Kidney epithelial cell (primary cell): ENCODE measurements at places on chromosomes 1 and 21. TPM values are rescaled to one million over a fixed set of nuclear protein-coding genes. Genes with fewer than 3 reads are reported as not detected.

DNA sequence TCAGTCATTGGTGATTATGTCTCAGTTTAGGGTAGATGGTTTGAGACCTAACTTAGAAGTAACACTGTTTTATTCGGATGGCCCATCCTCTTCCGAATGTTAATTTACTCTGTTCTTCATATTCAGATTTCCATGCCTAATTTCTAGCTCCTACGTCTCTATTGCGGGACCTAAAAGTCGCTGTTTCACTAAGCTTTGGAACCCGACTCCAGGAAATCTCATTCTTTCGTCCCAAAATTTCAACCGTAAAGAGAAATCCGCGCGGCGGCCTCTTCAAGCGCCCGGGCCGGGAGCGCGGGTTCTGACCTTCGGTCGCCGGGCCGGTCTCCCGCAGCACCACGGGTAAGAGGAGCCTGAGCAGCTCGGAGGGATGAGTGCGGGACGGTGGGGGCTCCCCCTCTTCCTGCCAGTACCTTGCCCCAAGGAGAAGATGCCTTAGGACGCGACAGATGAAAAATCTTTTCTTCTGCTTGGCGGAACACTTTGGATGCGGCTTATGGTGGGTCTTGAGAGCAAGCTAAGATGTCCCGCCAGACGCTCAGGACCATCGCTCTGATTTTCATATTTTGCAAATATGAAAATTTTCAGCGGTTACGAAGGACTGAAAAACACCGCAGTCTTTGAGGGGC is 128.7 kb downstream of the PPIAL4G start:
- no peak for DNase-seq

DNA sequence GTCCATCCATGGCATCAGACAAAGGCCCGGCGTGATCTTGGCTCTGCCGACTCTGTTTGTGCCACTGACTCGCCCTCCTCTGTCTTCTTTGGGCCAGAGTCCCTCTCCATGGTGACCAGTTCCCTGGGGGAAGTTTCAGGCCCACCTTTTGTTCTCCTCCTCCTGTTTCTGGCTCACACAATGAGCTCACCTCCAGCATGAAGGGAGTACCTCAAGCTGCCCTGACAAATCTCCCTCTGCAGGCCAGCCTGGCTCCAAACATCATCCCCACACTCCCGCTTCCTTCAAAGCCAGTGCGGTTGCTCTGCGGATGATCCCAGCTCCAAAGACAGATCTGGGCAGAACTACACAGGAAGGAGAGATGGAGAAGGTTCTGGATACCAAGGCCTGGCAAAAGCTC is 576.6 kb downstream of the NPHP4 start:
- DNase-seq = no peak

GRCh38 chr1:217747156-217747769 is 116.1 kb downstream of the SPATA17 start:
- DNase-seq = peak; percentile 4

GRCh38 chr1:151196292-151196800 is 2.0 kb upstream of the PIP5K1A start:
- peak; percentile 55 for DNase-seq

DNA sequence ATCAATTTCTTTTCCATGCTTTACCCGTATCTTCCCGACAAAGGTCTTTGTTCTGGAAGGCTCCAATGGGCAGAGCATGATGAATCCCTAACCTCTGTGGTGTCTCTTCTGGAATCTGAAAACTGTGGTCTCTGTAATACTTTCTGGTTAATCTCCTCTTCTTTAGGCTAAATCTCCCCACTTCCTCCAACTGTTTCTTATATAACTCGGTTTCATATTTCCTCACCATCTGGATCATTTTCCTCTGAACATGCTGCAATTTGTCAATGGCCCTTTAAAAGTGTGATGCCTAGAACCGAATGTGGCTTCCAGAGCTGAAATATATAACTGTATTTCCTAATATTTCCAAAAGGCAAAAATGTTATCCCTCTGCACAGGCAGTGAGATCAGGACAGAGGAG is 66.1 kb downstream of the ALG14 start:
- DNase-seq = no peak

GRCh38 chr1:44151332-44151731 is 9.9 kb upstream of the KLF18 start:
- DNase-seq = no peak

The PLPPR5 gene
- 0.50 TPM in 1 of 2 replicates, not detected in the other for total RNA-seq

DNA sequence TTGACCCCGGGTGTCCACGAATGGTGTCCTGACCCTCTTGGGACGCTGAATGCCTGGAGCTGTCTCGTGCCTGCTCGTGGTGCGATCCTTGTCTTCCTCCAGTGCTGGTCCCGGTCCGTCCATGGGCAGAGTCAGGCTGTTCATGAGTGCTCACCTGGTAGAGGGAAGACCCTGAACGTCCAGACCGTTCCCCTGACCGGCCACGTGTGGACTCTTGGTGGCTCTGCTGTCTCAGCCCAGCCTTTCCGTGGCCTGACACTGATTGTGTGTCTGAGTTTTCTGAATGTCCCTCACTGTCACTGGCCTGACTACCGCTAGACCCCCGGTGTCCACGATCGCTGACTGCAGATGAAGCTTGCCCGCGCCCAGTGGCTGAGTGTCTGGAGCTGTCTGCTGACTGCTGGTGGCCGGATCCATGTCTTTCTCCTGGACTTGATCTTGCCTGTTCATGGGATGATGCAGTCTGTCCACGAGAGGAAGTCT is 11.7 kb downstream of the FLG start:
- DNase-seq = no peak

DNA sequence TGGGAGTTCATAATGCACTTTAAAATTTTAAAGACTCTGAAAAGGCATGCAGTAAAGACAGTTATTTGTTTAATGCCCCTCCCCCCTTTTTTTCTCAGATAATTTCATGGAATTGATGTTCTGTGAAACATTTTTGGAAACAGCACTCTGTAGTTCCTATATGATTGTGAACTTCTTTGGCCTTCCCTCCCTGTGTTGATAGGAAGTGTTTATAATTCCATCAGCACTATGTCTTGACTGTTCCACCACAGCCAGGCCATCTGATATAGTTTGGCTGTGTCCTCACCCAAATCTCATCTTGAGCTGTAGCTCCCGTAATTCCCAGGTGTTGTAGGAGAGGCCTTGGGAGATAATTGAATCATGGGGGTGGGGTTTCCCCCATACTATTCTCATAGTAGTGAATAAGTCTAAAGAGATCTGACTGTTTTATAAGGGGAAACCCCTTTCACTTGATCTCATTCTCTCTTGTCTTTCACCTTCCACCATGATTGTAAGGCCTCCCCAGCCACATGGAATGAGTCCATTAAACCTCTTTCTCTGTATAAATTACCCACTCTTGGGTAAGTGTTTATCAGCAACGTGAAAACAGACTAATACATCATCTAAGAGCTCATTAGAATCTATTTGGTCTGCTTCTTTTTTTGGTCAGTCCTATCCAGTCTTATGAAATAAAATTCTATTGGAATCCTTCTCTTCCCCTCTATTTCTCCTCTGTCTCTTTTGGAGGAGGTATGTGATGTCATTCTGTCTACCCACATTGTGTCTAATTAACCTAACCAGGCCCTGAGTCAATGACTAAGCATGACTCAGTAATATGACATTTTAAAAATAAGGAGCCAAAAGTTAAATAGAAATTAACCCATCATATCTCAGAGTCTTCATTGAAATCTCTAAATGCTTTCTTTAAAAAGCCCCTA is 8.9 kb downstream of the CCDC185 start:
- peak; percentile 67 for DNase-seq

The MYBPHL gene
- not detected in 2 replicates for total RNA-seq

The BMP8B gene
- total RNA-seq = 2.8 and 4.3 TPM in 2 replicates

The CDK18 gene
- 12.1 and 14.0 TPM in 2 replicates for total RNA-seq

DNA sequence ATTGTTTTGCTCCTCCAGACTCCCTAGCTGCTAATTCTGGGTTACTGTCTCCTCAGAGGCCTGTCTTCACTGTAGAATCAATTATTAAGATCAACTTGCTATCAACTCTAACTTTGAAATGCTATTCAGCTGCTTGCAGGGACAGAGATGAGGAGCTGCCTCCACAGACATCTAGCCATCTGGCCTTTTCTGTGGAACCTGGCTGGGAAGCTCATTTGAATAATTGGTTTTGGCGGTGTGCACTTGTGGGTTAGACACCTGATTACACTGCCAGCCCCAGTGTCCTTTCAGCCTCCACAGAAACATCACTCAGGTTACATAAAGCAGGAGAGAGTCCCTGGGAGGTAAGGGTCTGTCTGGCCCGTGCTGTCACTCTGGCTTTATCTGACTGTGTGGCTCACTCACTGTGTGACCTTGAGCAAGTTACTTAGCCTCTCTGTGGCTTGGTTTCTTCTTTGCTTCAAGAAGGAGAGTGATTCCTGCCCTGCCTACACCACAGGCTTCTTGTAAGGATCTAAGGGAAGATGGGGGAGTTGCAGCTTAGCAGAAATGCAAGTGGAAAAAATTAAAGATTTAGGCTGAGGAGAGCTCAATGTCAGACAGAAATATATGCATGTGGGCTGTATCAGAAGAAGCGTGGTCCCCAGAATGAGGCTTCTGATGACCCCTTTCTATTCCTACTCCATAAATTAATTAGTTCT is 131.6 kb downstream of the BEND5 start:
- no peak for DNase-seq

The PRAMEF10 gene
- total RNA-seq = not detected in 2 replicates

GRCh38 chr21:44706026-44706705 is 5.2 kb downstream of the TSPEAR start:
- no peak for DNase-seq

DNA sequence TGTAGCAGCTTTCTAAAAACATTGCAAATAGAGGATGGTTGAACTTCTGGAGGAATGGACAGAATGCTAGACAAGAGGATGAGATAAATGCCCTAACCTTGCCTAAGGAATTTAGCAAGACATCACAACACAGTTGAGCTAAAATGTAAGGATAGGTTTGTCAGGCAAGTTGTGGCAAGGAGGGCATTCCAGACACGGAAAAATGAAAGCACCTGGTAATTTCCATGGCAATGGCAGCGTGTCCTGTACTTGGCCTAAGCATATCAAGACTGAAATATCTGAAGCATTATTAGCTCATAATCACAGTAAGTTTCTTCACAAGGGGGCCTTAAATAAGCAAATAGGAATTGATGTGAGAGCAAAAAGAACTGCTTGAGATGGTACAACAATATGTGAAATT is 105.1 kb upstream of the USP25 start:
- DNase-seq = no peak

The CHRNB2 gene
- total RNA-seq = 2.5 and 3.1 TPM in 2 replicates

The GRIK1 gene
- total RNA-seq = not detected in 2 replicates

DNA sequence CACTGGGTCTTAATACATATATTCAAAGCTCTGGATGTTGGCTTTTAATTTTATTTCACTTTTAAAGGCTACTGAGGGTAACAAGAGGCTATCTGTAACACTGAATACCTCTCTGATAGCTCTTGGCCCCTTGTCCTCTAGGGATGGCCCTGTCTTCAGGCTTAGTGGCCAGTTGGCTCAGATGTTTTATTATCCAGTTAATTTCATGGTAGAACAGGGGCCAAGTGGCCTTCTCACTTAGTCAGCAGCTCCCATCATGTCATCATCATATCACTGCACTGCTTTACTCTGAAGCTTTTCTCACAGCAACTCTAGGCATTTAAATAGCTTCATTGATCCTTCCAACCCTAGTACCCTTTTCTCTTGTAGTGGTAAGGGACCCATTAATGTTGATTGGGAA is 40.2 kb upstream of the MACF1 start:
- no peak for DNase-seq

The FUCA1 gene
- 37.6 and 40.7 TPM in 2 replicates for total RNA-seq

The KRTAP7-1 gene
- not detected in 2 replicates for total RNA-seq

The LEMD1 gene
- 4.3 and 5.1 TPM in 2 replicates for total RNA-seq

DNA sequence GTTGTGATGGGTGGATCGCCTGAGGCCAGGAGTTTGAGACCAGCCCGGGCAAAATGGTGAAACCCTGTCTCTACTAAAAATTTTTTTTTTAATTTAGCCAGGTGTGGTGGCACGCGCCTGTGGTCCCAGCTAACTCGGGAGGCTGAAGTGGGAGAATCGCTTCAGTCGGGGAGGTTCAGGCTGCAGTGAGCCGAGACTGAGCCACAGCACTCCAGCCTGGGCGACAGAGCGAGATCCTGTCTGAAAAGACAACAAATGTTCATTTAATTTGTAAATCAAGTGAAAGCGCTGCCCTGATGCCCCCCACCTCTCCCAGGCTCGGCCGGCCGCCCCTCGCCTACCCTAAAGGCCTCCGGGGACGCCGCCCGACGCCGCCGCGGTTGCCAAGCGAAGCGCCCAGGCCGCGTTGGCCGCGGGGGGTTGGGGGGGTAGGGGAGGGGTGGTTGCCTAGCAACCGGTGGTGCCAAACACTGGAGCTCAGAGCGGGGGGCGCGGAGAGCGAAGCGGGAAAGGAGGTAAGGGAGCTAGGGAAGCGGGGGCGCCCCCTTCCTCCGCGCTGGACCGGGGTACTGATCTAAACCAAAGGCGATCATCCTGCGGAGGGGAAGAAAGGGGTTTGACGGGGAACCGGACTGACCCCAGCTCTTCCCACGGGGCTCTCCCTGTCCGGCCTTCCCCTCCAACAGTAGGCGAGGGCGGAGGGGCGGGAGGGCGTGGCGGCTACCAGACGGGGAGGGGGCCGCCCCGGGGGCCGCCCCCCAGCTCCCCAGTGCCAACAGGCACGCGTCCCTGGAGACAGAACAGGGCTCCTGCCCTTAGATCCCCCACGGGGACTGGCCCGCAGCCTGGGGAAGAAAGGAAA is at the start of gene TEKT2:
Gene TEKT2, plus strand, starts transcription at position 460 of the 862 bp plus-strand sequence. CDS start 828 bp downstream, outside the sequence.
- no peak for DNase-seq

GRCh38 chr1:152111515-152111968 is 3.7 kb downstream of the TCHH start:
- DNase-seq = no peak

DNA sequence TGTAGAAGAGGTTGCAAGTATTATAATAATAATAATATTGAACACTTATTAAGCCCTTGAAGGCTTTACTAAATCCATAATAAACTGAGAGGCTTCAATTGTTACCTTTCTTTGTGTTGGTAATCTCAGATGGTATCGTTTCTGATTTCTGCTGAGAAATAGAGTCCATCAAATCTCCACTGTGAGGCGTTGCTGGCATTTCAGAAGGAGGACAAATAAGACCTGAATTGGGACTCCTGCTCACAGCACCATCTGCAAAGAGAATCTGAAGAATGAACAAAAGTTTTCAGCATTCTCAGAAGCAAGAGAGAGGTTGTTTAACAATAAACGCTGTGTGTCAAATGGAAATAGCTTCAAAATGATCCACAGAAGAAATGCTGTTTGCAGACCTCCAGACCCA is 93.7 kb downstream of the WDR3 start:
- DNase-seq = no peak

The PEA15 gene
- total RNA-seq = 139 and 147 TPM in 2 replicates

DNA sequence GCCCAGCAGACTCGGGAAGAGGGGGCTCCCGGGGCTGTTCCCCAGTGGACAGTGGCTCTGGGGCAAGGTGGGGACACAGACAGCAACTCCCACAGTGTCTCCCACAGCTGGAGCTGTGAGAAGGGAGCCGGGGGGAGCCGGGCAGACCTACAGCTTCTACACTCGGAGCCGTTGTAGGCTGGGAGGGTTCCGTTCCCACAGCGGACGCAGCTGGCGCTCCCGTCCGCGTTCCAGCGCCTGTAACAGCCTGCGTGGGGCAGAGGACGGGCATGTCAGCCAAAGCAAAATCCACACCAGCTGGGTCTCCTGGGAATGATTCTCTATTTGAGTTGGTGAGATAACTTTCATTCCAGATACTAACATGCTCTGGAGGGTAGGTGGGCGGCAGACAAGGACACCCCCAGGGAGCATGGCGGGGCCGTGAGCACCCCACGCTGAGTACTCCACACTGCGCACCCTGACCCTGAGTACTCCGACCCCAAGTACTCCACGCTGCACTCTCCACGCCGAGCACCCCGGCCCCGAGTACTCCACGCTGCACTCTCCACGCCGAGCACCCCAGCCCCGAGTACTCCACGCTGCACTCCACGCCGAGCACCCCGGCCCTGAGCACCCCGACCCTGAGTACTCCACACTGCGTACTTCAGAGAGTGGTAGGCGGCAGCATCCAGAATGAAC is 13.4 kb upstream of the RNF223 start:
- DNase-seq = no peak

The MRPS21 gene
- 56.8 and 66.7 TPM in 2 replicates for total RNA-seq

- no peak for DNase-seq
Measured at GRCh38 chr1:228278432-228278941, 70.6 kb downstream of the OBSCN start.
